ENCODE measurements at places on chromosomes 1 and 21.

DNA sequence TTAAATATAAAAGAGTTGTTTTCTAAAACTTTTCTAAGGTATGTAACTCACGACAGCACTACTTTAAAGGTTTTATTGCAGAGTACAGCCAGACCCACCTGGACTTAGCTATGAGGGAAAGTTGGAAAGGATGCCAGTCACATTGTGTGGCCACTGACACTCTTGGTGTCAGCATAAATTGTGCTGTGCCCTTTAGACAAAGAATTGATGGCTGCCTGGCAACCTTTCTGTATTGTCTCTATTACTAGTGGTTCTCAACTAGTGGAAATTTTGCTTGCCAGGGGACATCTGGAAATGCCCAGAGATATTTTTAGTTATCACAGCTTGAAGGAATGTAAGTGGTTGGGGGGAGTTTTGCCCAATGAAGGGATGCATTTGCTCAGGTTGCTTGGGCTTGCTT is 117.5 kb upstream of the APP start:
- no peak for DNase-seq

GRCh38 chr1:89129911-89130310 is 4.0 kb upstream of the GBP2 start:
- no peak for DNase-seq

DNA sequence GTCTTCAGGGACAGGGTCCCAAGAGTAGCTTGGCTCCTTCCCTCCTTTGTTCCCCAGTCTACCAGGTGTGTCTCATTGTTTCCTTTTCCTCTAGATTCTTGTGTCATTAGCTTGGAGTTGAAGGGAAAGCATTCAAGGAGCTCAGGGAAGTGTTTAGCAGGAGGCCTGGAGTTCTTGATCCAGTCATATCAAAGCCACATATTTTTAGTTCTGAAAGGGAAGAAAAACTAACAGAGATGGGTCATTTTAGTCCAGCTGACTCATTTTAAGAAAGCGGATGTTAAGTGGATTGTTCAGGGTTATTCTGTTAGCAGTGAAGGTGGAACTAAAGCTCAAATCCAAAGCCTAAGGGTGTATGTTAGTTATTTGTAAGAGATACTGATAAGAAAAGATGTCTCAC is 721 bp downstream of the C1orf54 start:
- DNase-seq, result no peak

GRCh38 chr1:192474080-192474683 is 101.4 kb upstream of the RGS1 start:
- no peak for DNase-seq

- no peak for DNase-seq
Measured at GRCh38 chr1:76103034-76103433, 28.5 kb downstream of the ST6GALNAC3 start.

- DNase-seq, result no peak
Measured at GRCh38 chr1:16244650-16245285, 7.8 kb upstream of the CPLANE2 start.

GRCh38 chr1:246782120-246782900 is 58.1 kb downstream of the SCCPDH start:
- peak; percentile 78 for DNase-seq

- DNase-seq, result no peak
Measured at GRCh38 chr1:67716800-67717199, 31.8 kb downstream of the GADD45A start.

- DNase-seq, result no peak
Measured at GRCh38 chr1:244280201-244280600, 171.5 kb downstream of the ADSS2 start.

DNA sequence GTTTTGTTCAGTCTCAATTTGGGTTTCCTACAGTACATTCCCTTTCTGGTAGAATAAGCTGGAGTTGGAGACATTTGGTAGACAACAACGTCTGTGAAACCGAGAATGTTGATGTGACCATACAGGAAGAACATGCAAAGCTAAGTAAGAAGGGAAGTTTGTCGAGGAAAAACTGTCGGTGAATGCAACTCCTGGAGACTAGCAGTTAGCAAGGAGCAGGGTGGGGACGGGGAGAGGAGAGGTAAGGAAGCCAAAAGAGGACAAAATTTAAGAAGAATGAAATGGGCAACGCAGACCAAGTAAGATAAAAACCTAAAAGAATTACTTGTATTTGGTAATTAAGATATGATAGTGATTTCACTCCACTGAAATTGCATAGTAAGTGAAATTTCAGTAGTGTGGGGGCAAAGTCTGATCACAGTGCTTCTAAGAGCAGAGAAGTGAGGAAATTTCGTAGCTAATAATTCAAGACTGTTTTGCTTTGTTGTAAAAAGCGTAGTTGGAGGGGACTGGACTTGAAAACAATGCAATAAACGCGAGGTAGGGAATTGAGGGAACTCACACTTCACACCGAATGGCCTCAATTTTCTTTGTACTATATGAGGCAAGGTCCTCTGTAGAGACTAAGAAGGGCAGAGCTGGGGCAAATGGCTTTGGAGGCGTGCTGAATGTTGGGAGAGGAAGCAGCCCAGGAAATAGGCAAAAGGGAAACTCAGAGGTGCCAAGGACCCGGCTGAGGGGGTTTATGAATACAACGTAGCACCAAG is 787 bp upstream of the GIPC2 start:
- DNase-seq, result no peak
